ENCODE measurements at places on chromosomes 11 and 22.

DNA sequence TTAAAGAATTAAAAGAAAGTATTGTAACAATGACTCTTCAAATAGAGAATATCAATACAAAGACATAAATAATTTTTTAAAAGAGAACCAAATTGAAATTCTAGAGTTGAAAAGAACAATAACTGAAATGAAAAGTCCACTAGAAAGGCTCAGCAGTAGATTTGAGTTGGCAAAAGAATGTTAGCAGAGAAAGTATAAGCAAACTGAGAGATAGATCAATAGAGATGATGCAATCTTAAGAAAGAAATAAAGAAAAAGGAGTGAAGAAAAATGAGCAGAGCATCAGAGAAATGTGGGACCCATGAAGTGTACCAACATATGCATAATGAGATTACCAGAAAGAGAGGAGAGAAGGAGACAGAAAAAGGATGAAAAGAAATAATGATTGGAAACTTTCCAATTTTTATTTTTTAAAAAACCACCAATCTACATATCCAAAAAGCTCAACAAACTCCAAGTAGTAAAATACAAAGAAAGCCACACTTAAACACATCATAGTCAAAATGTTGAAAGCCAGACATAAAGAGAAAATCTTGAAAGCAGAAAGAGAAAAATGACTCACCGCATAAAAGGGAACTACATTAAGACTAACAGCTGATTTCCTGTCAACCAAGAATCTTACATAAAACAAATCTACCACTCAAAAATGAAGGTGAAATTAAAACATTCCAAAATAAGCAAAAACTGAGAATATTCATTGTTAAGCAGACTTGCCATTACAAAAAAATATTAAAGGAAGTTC, 20.9 kb downstream of the NCF4 start:
- no peak for DNase-seq

DNA sequence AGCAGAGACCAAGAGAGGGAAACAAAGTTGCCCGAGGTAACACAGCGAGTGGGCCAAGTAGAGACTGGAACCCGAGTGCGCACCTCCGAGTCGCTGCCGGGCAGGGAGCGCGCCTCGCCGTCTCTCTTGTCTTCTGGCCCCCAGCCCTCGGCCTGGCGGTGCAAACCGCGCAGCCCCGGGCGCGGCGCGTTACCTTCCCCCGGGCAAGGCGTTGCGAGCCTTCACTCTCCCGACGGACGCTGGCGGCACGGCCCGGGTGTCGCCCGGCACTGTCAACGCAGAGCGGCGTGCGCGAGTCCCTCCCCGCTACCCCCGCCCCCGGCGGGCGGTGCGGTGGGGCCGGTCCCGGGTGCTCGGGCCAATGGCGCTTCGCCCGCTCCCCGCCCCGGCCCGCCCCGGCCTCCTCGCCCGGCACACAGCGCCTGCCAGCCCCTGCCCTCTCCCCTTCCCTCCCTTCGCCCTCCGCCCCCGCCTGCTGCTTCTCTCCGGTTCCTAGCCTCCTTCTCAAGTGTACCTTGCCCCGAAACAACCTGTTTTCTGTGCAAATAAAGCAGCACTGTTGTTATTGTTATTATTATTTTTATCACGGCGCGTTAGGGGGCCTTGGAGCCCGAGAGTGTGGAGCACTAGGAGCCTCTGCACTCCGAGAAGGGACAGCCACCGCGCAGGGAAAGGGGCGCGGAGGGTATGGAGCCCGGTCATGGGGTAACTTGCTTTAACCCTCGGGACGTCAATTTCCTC, at the start of gene SYTL2:
SYTL2 (minus strand) TSS at position 271 of the 741 bp plus-strand sequence. CDS start 53,416 bp downstream, outside the sequence.
- peak; percentile 70 for DNase-seq

- DNase-seq = no peak
Measured at GRCh38 chr11:118193910-118194566, 17.6 kb upstream of the SCN2B start.

DNA sequence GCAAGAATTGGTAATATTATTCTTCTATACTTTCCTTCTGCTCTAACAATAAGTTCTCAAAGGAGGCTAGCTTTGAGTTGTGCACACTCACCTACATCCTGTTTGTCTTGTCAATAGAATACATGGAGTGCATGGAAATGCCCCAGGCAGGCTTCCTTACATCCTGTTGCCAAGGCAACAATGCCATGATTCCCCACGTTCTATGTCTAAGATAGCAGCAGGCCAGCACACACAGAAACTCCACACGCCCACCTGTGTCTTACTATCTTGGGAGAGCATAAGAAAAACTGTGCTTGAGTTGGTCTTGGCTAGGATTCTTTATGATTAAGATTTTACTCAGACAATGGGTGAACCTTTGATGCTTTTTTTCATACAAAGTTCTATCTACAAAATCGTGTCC, 379.2 kb downstream of the AASDHPPT start:
- DNase-seq = no peak

DNA sequence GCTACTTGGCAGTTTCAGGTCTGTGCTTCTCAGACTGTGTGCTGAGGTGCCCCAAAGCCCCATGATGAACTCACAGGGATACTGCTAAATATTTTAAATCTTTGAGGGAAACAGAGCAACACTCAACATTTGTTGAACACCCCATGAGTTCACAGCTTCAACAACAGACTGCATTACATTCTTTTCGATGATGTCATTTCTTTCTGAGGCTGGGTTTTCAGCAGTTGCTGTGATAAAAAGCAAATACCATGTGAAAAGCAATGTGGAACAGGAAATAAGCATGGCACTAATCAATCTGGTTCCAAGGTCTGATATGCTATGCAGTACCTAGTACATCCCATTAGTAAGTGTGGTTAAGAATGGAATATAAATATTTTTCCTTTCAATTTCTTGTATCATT, 82.7 kb downstream of the RPL27A start:
- no peak for DNase-seq

- DNase-seq = no peak
Measured at GRCh38 chr11:131301306-131301705, 69.1 kb upstream of the NTM start.

GRCh38 chr11:7533199-7534041, 19.6 kb downstream of the PPFIBP2 start:
- no peak for DNase-seq

GRCh38 chr11:94211261-94211830, 82.7 kb downstream of the PANX1 start:
- DNase-seq = no peak

All from stimulated activated CD8-positive, alpha-beta memory T cell treated with anti-CD3 and anti-CD28 coated beads, Interleukin-12 subunit alpha, Interleukin-12 subunit beta, amount 100 ng/mL, for 4 hours (primary cell).